ENCODE measurements at places on chromosomes 2 and 18. TPM values are rescaled to one million over a fixed set of nuclear protein-coding genes. Genes with fewer than 3 reads are reported as not detected.

GRCh38 chr2:159564081-159564480, 52.3 kb downstream of the BAZ2B start:
- H3K27ac ChIP-seq = no peak overlapping the region
- H3K27me3 ChIP-seq = no peaks in the 10 kb centered on the region
- H3K4me1 ChIP-seq = no peaks in the 10 kb centered on the region
- no peak for DNase-seq
- no peak overlapping the region for H3K4me3 ChIP-seq

CTLA4 gene
- 0.33 TPM for total RNA-seq

IL1F10 gene
- not detected for total RNA-seq

- H3K27me3 ChIP-seq = no peaks in the 10 kb centered on the region
- H3K4me1 ChIP-seq = peaks cover 33% of the 10 kb centered on the region
- DNase-seq = no peak
- no peak overlapping the region for H3K27ac ChIP-seq
- H3K36me3 ChIP-seq = no peaks in the 10 kb centered on the region
These were observed 138.8 kb downstream of the MCFD2 start for GRCh38 chr2:46776687-46777327.

- H3K27me3 ChIP-seq = no peaks in the 10 kb centered on the region
- H3K36me3 ChIP-seq = no peaks in the 10 kb centered on the region
- H3K4me3 ChIP-seq = no peak overlapping the region
- no peak for DNase-seq
- no peaks in the 10 kb centered on the region for H3K4me1 ChIP-seq
These were observed 39.9 kb downstream of the MYO3B start for GRCh38 chr2:170217778-170218251.

DNA sequence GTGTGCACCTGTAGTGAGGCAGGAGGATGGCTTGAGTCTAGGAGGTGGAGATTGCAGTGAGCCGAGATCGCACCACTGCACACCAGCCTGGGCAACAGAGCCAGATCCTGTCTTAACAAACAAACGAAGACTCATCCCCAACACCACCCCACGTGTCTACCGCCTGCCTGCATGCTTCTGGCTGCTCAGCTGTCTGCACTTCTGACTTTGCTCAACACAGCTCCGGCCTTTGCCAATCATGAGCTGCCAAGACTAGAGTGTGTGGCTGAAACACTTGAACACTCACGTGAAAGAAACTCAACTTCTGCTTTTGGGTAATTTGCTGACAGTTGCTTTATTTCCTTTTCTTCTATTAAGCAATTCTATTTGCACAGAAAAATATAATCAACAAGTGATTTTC, 32.1 kb upstream of the SP3 start:
- H3K27ac ChIP-seq = peak overlapping the region; percentile 56
- peaks cover 34% of the 10 kb centered on the region for H3K4me1 ChIP-seq
- H3K36me3 ChIP-seq = no peaks in the 10 kb centered on the region
- DNase-seq = peak; percentile 94
- no peaks in the 10 kb centered on the region for H3K27me3 ChIP-seq
- H3K4me3 ChIP-seq = no peak overlapping the region

GRCh38 chr18:73340135-73340977, 472.6 kb upstream of the NETO1 start:
- DNase-seq = no peak
- H3K36me3 ChIP-seq = no peaks in the 10 kb centered on the region
- H3K27me3 ChIP-seq = no peaks in the 10 kb centered on the region
- no peaks in the 10 kb centered on the region for H3K4me1 ChIP-seq
- H3K4me3 ChIP-seq = no peak overlapping the region

GRCh38 chr2:242098445-242099128, 229.1 kb downstream of the RTP5 start:
- H3K4me3 ChIP-seq = no peak overlapping the region
- no peak overlapping the region for H3K27ac ChIP-seq
- DNase-seq = no peak
- peaks cover 4% of the 10 kb centered on the region for H3K36me3 ChIP-seq

DNA sequence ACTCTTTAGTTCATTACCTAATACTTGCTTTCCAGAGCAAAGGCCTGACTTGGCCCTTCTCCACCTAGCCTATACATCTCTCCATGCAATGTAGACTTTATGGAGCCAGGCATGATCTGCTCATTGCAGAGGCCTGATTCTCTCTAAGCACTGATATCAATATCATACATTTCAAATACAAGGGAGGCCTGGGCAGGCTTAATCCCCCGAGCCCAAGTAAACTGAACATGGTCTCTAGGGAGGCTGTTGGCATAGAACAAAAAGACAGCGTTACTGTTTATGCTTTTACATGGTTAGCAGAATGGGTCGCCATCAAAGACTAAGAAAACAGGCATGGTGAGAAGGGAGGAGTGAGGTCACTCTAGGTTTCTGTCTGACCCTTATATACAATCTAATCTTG, 695.1 kb downstream of the ZEB2 start:
- H3K27ac ChIP-seq = no peak overlapping the region
- no peaks in the 10 kb centered on the region for H3K4me1 ChIP-seq
- H3K36me3 ChIP-seq = no peaks in the 10 kb centered on the region
- no peaks in the 10 kb centered on the region for H3K27me3 ChIP-seq

SLC9A4 gene
- not detected for total RNA-seq

GRCh38 chr2:4465671-4466070, 762.3 kb downstream of the DCDC2C start:
- no peaks in the 10 kb centered on the region for H3K27me3 ChIP-seq
- no peaks in the 10 kb centered on the region for H3K4me1 ChIP-seq
- H3K27ac ChIP-seq = no peak overlapping the region
- DNase-seq = no peak
- no peak overlapping the region for H3K4me3 ChIP-seq

IL18RAP gene
- total RNA-seq = 0.42 TPM

SCYGR2 gene
- total RNA-seq = not detected

- no peak for DNase-seq
- H3K27me3 ChIP-seq = no peaks in the 10 kb centered on the region
- H3K4me1 ChIP-seq = no peaks in the 10 kb centered on the region
These were observed 114.7 kb downstream of the DHRS9 start for GRCh38 chr2:169184074-169184473.

PLGLB2 gene
- 1.2 TPM for total RNA-seq

DNA sequence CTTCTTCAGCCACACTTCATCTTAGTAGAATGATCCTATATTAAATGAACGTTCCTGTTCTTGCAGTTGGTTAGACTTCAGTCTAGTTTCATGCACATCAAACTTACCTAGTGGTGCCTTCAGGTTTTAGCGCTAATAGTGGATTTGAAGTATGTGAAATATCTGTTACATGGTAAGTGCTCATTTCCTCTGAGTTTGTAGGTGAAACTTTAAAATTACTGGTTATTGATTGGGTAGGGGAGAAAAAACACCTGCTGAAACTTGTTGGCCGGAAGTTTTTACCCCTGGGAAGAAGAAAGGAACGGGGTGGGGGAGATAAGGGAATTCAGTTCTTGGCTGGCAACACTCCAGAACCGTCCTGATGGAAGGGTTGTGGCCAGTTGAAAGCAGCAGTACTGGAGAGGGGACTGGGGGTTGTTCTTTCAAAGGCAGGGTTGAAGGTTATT, 112.8 kb downstream of the SPTBN1 start:
- no peak overlapping the region for H3K4me3 ChIP-seq
- DNase-seq = no peak
- no peaks in the 10 kb centered on the region for H3K27me3 ChIP-seq
- H3K36me3 ChIP-seq = no peaks in the 10 kb centered on the region

- no peaks in the 10 kb centered on the region for H3K36me3 ChIP-seq
- no peak overlapping the region for H3K27ac ChIP-seq
- peaks cover 3% of the 10 kb centered on the region for H3K27me3 ChIP-seq
- no peaks in the 10 kb centered on the region for H3K4me1 ChIP-seq
These were observed 49.9 kb upstream of the PNPT1 start for GRCh38 chr2:55743583-55743982.

CHRNA1 gene
- not detected for total RNA-seq

GRCh38 chr2:192960945-192961344, 766.2 kb upstream of the TMEFF2 start:
- no peaks in the 10 kb centered on the region for H3K27me3 ChIP-seq
- no peaks in the 10 kb centered on the region for H3K36me3 ChIP-seq
- no peak overlapping the region for H3K4me3 ChIP-seq
- no peaks in the 10 kb centered on the region for H3K4me1 ChIP-seq
- no peak for DNase-seq
- H3K27ac ChIP-seq = no peak overlapping the region

GRCh38 chr2:23757686-23758433, 169.1 kb downstream of the ATAD2B start:
- DNase-seq = no peak
- H3K27ac ChIP-seq = no peak overlapping the region
- peaks cover 30% of the 10 kb centered on the region for H3K36me3 ChIP-seq
- H3K4me1 ChIP-seq = peaks cover 27% of the 10 kb centered on the region
- no peak overlapping the region for H3K4me3 ChIP-seq
- no peaks in the 10 kb centered on the region for H3K27me3 ChIP-seq

DNA sequence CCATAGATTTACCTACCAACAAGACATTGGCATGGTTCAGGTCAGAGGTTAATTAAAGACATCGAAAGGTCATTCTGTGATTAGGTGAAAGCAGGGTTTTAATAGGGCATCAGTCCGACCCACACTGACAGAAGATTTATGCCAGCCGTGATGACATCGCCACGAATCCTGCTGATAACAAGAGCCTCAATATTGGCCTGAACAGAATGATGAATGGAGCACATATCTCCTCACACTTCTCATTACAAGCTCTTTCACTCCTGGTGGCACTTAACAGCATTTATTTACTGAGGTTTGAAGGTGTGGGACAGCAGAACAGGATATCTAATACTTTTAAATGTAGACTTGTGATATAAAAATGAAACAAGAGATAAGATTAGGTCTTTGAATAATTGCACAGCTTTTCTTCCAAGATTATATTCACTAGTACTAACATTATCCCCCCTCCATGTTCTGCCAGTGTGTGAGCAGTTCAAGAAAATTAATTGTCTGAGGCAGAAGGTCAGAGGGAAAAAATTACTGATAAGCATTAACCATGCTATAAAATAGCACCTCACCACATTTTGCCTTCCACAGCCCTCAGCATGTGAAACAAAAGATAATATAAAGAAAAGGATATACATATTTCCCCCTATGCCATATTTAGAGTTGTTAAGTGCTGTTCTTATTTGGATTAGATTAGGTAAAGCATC, 23.1 kb upstream of the INSIG2 start:
- H3K27ac ChIP-seq = no peak overlapping the region
- H3K27me3 ChIP-seq = no peaks in the 10 kb centered on the region
- no peaks in the 10 kb centered on the region for H3K4me1 ChIP-seq

GRCh38 chr2:189556526-189556925, 24.1 kb downstream of the SLC40A1 start:
- H3K4me3 ChIP-seq = no peak overlapping the region
- no peak for DNase-seq
- H3K27ac ChIP-seq = no peak overlapping the region

DNA sequence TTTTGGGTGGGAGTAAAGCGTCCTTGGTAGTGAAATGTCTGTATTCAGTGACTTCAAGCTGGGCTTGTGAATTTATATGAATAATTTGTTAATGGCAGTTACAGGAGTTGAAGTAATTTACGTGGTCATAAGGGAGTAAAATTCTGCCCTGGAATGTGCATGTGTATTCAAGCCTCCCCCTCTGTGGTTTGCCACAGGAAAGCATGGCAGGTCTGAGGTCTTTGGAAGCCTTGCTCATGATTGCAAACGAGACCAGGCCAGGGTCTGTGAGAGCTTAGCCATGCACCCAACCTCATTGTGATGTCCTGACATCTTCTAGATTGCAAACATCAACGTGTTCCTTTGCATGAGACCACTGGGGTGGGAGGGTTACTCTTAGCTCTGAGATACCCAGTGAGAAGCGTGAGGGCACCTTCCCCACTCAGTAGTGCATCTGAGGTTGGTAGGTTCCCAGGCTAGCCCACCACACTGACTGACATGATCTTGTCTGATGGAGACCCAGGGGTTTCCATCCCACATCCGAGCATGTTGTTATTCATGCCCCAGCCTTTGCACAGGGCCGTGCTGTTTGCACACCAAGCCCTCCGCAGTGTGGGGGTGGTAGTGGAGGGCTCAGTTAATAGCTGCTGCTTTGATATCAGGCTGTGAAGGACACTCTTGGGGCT, 216.5 kb downstream of the KLHL29 start:
- H3K4me1 ChIP-seq = peaks cover 77% of the 10 kb centered on the region
- peak overlapping the region; percentile 90 for H3K27ac ChIP-seq
- no peak for DNase-seq

- H3K4me1 ChIP-seq = no peaks in the 10 kb centered on the region
- H3K27ac ChIP-seq = no peak overlapping the region
- H3K4me3 ChIP-seq = no peak overlapping the region
- H3K36me3 ChIP-seq = peaks cover 17% of the 10 kb centered on the region
- H3K27me3 ChIP-seq = no peaks in the 10 kb centered on the region
- no peak for DNase-seq
These were observed 94.9 kb downstream of the GBX2 start for GRCh38 chr2:236073246-236073645.

GRCh38 chr2:231940795-231941194, 14.6 kb upstream of the NPPC start:
- H3K4me1 ChIP-seq = no peaks in the 10 kb centered on the region
- no peaks in the 10 kb centered on the region for H3K36me3 ChIP-seq
- no peak overlapping the region for H3K4me3 ChIP-seq
- H3K27me3 ChIP-seq = no peaks in the 10 kb centered on the region

GRCh38 chr2:183671233-183671632, 547.0 kb downstream of the NUP35 start:
- peaks cover 2% of the 10 kb centered on the region for H3K4me1 ChIP-seq
- H3K27me3 ChIP-seq = no peaks in the 10 kb centered on the region
- no peaks in the 10 kb centered on the region for H3K36me3 ChIP-seq
- no peak overlapping the region for H3K27ac ChIP-seq
- DNase-seq = no peak
- no peak overlapping the region for H3K4me3 ChIP-seq

SOX11 gene
- total RNA-seq = 0.42 TPM
